Naive thymus-derived CD4-positive, alpha-beta T cell (primary cell): ENCODE measurements at places on chromosomes 6 and 20. TPM values are rescaled to one million over a fixed set of nuclear protein-coding genes. Genes with fewer than 3 reads are reported as not detected.

DNA sequence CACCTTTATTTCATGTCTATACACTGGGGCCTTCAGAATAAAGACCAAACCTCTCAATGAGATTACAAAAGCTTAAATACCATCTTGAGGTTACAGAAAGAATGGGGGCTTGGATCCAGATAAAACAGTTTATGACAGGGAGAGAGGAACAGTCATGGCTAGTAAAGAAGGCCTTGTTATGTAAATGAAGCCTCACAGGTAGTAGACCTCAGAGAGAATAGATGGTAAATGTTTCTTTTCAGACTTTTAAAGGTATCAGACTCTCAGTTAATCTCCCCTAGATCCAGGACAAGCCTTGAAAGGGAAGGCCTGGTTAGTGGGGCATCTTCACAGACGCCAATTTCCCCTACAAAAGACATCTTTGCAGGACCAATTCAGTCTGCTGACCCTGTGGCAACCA, 1325.6 kb downstream of the HACE1 start:
- no peak for DNase-seq

DNA sequence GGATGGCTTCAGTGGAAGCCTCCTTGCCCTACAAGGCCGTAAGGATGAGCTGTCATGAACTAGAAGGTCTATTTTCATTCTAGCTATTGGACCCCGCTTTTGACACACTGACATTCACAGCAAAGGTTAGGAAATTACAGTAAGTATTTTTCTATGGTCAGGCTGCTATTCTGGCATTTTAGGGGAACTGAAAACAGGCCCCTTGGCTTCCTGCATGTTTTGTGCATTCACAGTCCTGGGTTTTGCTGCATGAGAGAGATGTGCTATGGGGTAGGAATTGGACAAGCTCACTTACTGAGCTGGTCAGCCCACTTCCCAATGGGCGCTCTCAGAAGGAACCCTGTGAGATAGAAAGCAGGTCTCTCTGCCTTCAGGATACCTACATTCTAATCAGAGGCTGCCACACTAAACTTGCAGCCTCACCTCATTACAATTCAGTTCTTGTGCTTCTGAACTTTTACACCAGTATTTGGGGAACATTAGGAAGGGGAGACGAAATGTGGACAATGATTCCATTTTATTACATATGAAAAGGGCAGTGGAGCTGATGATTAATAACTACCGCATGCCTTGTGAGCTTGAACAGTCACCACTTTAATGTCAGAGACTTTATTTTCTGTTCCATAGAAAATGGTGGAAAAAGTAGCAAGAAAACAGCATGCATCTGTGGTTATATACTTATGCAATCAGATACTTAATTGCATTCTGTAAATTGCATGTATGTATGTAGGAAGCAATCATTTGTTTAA, 86.6 kb upstream of the TAB2 start:
- DNase-seq: no peak

- DNase-seq: no peak
Observed at GRCh38 chr6:24753545-24753944, 21.2 kb upstream of the GMNN start.

- no peak for DNase-seq
Observed at GRCh38 chr6:33549896-33550295, 30.2 kb downstream of the BAK1 start.

OTOR gene
- not detected in 2 replicates for total RNA-seq

DNA sequence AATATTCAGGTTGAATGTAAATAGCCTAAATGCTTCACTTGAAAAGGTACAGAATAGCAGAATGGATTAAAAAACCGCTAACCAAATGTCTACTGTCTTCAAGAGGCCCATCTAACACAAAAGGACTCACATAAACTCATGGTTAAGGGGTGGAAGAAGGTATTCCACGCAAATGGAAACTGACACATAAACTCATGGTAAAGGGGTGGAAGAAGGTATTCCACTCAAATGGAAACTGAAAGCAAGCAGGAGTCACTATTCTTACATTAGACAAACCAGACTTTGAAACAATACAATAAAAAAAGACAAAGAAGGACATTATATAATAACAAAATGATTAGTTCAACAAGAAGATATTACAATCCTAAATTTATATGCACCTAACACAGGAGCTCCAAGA, 38.3 kb upstream of the PKIB start:
- no peak for DNase-seq

- no peak for DNase-seq
Observed at GRCh38 chr6:75213112-75213511, 7.3 kb upstream of the COL12A1 start.

DNA sequence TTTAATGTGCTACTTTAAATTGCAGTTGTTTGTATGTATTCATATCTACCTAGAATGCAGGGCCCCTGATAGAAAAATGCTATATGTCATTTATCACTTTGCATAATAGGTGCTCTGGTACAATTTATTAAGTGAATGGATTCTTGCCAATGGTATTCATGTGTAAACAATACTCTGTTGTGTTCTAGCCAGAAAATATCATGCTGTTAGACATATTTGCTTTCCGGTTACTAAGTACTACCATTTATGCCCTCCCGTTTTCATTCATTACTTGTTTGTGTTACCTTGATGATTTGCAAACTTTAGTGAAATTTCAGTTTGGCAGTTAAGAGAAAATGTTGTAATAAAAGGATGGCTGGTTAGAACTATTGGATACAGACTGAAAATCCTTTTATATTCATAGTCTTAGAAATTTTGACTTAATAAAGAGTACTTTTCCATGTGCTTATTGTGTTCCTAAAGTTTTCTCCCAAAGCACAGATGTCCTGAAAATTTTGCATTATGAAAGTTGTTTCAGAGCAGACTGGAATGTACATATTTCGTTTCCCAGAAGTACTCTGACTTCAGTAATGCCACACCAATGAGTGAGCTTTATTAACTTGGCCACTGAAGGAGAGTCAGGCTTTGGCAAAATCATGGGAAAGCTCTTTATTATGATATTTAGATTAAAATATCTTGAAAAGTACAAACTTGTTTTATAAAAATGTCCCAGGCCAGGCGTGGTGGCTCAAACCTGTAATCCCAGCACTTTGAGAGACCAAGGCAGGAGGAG, 31.5 kb downstream of the RPF2 start:
- DNase-seq: no peak

- DNase-seq: no peak
Observed at GRCh38 chr20:56801971-56802755, 173.1 kb downstream of the TFAP2C start.

- DNase-seq: no peak
Observed at GRCh38 chr20:51183451-51183850, 160.5 kb upstream of the KCNG1 start.

DNA sequence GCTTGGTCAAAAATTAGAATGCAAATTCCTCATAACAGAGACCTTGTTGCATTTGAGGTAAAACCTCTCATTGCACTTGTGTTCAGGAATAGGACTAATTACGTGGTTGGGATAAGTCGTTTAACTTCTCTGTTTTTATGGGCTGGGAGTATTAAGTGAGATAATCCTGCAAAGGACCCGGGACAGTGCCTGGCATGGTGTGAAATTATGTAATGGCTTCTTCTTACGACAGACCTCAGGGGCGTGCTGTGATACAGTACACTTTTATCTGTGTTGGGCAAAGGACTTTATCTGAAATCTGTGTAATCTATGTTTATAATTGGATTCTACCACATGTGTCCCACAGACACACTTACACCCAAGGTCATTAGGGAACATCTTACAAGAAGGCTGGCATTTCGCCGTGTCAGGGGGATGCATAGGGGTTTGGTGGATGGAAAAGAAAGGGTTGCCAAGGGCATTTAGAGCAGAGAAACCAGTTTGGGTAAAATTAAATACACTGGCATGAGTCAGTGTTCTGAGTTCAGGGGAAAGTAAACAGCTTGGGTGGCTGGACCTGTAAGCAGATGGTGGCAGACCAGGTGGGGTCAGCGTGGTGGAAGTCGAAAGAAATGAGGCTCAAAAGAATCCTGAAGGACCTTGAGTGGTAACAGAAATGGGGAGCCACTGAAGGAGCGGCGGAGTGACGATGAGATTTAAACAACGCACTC, 17.2 kb upstream of the RTF2 start:
- no peak for DNase-seq

DNA sequence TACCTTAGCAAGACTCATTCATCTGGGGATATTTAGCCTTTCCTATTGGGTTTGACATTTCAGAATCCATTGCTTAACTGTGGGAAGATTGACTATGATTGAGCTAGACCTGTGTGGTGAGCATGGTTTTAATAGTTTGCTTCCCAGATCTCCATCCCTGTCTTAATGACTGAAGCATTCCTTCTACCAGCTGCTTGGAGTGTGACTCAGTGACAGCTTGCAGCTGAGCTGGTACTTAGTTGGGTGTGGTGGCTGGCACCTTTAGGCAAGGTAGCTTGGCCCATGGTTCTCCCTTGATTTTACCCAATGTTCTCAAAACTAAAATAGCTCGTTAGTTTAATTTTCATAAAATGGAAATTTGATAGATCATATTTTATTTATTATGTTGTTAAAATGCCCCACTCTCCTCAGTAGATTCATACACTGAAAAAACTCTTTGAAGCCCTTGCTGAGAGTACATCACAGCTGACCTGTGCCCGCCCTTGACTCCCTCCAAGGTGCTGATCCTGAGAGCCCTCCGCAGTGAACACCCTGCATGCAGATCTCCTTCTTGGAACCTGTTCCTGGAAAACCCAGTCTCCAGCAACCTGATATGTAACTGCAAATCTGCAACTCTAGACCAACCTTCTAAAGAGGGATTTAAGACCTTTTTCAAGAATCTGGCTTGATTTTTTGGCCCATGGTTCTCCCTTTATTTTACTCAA, 19.1 kb downstream of the DOK5 start:
- no peak for DNase-seq

DNA sequence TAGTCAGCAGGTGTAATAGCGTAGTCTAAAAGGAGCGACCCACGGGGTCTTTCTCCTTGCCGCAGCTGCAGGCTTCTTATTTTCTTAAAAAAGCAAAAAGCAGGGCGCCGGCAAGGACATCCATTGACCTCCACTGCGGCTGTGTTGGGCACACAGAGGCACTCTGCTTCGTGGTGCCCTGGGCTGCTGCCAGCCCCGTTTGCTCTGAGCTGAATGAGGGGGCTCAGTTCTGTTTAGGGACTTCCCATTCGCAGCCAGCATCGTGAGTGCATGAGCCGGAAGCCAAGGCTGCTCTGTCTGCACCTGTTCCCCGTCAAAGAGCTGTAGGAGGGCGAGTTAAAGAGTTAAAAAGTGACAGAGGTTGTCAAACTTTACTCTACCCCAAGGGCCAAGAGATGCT, 1.7 kb upstream of the SLC22A2 start:
- DNase-seq: no peak

DNA sequence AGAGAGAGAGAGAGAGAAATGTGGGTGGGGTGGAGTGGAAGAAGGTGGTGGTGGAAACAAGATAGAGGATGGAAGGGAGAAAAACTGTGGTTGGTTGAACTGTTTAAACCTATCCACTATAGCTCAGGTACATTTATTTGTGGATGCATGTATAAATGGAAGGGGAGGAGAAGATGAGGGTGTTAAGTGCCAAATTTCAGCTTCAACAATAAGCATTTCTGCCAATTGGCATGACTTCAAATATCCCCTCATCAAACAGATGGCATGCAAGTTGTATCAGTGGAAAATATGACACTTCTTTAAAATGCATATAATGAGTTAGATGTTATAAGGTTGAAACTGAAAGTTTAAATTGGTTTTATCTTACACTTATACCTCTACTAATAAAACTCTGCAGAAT, 216.1 kb downstream of the LMBRD1 start:
- DNase-seq: no peak

GRCh38 chr6:157552081-157552747, 171.2 kb downstream of the ZDHHC14 start:
- no peak for DNase-seq

GRCh38 chr6:4370066-4370465, 234.7 kb upstream of the ECI2 start:
- no peak for DNase-seq

GRCh38 chr6:129615496-129615895, 94.5 kb downstream of the ARHGAP18 start:
- no peak for DNase-seq

DNA sequence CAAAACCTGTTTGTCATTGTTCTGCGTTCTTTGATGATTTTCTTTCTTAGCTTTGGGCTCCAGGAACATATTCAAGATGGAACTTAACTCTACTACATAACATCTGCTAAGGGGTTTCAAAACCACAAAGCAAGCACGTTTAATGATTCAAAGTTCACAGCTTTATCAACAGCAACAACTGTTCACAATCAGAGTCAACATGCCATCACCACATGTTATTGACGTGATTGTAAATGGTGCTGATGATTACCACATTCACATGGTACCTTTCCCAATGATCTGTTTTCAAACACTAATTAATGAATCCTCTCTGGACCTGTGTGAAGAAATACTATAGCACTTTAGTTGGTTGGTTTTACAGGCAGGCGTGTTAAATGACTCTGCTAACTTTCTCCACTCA, 180.6 kb upstream of the CEP162 start:
- no peak for DNase-seq

GSTA3 gene
- not detected for total RNA-seq

EXOC2 gene
- 38.8 TPM for total RNA-seq

GRCh38 chr6:151306269-151306783, 66.6 kb downstream of the AKAP12 start:
- DNase-seq: no peak

DNA sequence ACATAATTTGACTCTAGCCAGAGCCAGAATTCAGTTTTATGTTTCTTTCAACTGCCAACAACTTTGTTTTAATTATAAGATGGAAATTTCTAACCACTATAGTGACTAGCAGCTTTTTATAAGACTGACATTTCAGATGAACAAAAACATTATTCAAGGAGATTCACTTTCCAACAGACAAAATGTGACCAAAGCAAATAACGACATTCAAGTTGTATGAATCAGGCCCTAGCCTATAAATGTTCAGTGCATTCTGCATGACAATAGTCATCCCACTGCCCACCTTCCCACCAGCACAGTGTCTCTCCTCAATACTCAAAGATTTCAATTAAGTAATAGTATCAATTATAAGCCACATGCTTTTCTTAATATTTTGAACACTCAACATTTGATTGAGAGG, 200.7 kb downstream of the KHDC1L start:
- DNase-seq: no peak

FABP7 gene
- total RNA-seq: not detected in 2 replicates

MEI4 gene
- not detected in 2 replicates for total RNA-seq

- DNase-seq: no peak
Observed at GRCh38 chr20:6057691-6058090, 3.8 kb upstream of the LRRN4 start.

DNA sequence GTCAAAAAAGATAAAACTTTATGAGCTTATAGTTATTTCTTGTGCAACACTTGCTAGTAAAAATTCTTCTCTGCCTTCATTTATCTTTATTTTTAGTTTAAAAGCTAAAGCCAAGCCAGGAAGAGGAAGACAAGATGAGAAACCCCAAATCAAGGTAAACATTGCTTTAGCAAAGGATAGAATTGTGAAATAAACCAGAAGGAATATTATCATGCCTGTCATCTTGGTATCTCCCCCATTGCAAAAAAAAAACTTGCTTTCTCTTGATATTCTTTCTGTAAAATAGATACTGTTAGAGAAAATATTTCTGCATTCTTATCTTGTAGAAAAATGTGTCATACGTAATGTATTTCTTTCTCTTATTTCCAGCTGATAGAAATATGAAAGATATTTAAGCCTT, 432.8 kb downstream of the GJA1 start:
- no peak for DNase-seq
